ENCODE measurements at places on chromosomes 11 and 22.
A peak's percentile ranks its signal among the peaks of the same experiment; 100 is the strongest.

GRCh38 chr11:2298795-2299761 lies 2.6 kb downstream of the C11orf21 start:
- DNase-seq: no peak

- DNase-seq: no peak
These were observed 5.4 kb downstream of the PLXNB2 start for GRCh38 chr22:50302041-50302541.

DNA sequence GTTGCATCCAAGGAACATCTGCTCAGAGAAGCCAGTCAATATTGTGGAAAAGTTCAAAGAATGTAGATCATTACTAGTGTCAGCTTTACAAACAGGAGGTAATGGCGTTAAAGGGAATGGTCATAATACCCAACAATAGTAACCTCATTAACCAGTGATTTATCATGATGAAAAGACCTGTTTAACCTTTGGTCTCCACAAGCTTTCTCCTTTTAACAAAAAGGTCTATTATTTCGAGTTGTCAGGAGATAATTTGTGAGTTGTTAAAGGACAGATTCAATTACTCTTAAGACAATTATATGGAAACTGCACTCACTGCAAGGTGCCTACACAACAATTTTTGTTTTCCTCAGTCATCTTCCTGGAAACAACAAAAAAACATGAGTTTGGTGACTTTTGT lies 73.8 kb upstream of the HTATIP2 start:
- no peak for DNase-seq

DNA sequence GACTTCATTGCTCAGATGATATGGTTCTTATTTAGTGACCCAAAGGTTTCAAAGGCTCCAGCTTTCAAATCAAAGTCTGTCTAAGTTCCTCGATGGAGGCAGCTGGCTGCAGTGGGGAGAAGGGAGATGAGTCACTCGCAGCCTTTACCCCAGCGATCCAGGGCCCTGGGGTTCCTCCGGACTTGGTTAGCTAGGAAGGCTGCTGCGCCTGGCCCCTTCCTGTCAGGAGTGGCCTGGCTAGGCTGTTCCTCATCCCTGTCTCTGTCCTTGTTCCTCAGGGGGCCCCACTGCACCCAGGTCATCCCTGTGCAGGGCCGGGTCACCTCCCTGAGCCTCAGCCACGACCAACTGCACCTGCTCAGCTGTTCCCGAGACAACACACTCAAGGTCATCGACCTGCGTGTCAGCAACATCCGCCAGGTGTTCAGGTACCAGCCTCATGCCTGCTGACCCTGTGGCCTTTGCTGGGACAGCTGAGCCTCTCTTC lies 13.9 kb downstream of the ATG16L2 start:
- no peak for DNase-seq

DNA sequence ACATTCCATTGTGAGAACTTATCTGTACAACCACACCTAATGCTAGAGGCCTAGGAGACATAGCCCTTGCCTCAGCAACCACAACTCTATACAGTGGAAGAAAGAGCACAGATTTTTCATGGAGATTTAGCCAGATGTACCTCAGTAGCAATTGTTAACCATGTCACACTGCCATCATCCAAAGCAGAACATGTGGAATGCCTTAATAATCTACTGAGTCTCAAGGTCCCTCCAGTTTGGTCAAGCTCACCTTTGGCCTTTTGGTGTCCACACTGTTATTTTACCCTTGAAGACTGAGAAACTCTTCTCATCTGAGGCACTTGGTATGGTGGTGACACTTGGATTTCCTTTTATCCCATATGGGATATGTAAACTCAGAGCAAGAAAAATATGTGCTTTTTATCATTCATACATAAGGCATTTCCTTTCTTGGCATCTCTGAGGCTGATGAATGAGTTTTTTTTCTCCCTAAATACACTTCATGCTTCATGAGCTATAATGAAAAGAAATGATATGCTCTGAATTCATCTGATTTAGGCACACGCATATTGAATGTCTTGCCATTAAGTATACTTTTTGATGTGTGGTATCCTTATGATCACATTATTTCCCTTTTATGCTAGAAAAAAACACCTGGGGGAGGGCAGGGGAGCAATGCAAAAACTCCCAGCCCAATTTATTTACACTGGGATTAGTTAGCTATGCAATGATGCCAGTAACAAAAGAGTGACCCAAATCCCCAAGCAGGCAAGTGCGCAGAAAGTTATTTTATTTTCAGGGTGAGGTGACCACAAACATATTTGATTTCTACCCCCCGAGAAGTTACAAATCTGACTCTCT lies 63.3 kb upstream of the ME3 start:
- DNase-seq: no peak

DNA sequence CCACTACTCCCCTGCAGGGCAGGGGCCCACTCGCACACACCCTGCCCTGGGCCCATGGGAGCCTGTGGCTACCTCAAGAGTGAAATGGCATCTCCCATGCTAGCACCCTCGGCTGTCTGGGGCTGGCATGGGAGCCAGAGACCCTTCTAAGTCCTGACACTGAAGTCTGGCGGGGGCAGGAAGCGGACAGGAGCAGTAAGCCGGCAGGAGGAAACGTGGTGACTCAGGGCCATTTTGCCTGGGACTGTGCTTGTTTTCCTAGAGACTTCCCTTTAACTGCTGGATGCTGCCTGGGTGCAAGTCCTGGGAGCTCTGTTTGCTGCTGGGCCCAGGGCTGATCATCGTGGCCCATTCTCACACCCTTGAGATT lies 16.8 kb downstream of the RELT start:
- DNase-seq: no peak

DNA sequence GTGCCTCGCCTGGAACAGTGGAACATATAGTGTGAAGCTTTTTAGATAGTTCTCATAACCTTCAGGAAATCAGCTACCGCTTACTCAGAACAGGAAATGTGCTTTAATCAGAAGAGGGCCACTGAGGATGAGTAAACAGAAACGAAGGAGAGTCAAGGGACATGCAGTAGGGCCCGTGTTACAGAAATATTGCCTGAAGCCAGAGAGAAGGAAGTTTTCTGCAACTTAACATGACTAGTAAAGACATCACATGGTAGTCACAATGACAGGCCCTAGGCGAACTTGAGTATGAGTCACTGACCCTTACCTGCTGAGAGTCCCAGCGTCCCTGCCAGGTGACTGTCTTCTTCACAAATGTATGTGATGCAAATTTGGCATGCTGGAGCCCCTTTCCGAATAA lies 39.4 kb downstream of the CARD18 start:
- no peak for DNase-seq

GRCh38 chr11:66337103-66337899 lies 1.1 kb upstream of the RIN1 start:
- no peak for DNase-seq

- DNase-seq: no peak
These were observed 19.4 kb downstream of the GRAP2 start for GRCh38 chr22:39920134-39920743.

DNA sequence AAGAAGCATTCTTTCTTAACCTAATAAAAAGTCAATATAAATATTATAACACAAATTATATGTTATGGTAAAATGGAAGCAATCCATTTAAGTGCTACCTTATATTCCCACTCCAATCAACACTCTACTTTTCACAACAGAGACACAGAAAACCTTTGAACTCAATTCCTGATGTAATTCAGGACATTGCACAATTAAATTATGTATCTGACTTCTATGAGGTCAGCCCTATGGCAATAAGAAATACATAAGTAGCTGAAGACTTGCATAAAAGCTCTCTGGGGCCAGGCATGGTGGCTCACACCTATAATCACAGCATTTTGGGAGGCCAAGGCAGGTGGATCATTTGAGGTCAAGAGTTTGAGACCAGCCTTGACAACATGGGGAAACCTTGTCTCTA lies 6.8 kb downstream of the OR4D10 start:
- DNase-seq: no peak

DNA sequence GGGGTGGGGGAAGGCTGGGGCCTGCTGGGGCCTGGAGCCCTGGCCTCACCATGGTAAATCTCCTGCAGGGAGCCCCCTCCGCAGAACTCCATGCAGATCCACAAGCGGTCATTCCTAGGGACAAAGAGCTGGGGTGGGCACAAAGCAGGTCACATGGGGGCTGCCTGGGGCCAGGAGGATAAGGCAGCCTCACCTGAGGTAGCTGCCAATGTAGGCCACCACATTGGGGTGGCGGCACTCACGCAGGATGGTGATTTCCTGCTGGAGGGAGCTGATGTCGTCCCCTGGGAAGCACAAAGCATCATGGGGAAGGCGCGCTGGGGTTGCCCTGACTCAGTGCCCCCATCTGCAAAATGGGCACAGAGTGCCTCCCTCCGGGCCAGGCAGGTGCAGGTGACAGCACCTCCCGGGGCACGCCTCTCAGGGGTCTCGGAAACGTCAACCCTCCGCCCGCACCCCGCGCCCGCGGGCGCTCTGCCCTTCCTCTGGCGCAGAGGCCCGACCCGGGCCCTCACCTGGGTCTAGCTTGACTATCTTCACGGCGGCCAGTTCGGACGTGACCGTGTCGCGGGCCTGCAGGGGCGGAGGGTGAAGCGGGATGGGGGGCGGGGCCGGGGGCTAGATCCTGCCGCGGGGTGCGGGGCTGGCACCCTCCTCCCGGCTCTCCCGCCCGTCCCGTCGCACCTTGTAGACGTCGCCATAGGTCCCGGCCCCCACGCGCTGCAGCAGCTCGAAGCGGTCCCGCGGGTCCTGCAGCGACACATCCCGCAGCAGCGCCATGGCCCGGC lies 450 bp downstream of the MAP4K2 start:
- DNase-seq: no peak

DNA sequence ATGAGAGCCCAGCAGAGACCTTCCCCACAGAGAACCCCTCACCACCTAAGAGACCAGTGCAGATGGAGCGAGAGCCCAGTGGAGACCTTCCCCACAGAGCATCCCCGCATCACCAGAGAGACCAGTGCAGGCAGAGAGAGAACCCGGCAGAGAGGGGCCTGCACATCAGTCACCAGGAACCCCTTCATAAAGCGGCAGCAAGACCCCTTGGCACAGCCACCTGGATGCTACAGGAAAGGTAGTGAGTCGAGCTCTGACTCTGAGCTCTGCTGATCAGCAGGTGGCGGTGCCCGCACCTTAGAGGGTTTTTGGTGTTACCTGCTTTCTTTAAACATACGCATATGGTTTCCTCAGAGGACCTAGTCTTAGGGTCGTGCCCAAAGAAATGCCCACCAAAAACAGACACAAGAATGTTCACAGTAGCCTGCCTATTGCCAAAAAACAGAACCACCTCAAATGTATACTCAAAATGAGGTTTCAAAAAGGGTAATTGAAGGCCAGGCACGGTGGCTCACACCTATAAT lies 678.7 kb downstream of the BRD1 start:
- DNase-seq: no peak

GRCh38 chr22:38452373-38453065 lies 2.5 kb downstream of the KCNJ4 start:
- DNase-seq: peak; percentile 64

GRCh38 chr11:60326955-60327354 lies at the start of gene MS4A6E:
TSS of gene MS4A6E (plus strand) at chr11:60327255. CDS start at chr11:60334896, 7,641 bp downstream.
- DNase-seq: no peak

DNA sequence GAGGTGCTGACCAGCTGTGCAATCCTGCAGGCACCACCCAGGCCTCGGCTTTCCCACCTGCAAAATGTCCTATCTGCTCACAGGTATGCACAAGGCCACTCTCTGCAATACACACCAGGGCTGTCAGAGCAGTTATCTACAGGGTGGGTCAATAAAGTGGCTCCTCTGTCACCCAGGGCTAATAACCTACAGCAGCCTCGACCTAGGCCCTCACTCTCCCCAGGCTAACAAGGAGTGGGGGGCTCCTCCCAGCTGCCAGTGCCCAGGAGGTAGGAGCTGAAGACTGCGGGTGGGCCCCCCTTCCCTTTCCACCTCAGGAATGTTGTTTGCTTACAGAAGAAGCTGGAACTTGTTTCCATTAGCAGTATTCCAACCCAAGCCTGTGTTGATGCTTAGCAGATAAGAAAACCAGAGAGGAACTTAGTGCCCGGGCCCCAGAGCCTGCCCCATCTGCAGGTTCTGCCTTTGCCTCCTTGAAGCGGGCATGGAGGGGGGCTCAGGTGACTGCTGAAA lies 26.8 kb downstream of the MYH9 start:
- DNase-seq: no peak

GRCh38 chr22:44942979-44943700 lies 66.7 kb downstream of the PHF21B start:
- no peak for DNase-seq

DNA sequence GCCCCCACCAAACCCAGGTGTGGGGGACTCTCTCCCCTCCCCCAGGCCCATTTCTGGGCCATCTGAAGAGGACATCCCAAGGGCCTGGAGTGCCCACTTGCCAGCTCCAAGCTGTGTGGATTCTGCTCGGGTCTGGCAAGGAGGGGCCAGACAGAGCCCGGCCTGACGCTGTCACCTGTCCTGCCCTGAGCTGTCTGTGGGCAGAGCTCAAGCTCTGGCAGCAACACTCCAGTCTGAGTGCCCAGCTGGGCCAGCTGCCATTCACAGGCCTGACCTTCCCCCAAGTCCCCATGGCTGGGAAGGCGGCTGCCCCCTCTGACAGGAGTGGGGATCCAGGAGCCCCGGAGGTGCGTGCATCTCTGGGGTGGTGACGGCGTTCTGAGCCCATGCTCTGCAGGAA lies 6.2 kb upstream of the PIM3 start:
- no peak for DNase-seq

DNA sequence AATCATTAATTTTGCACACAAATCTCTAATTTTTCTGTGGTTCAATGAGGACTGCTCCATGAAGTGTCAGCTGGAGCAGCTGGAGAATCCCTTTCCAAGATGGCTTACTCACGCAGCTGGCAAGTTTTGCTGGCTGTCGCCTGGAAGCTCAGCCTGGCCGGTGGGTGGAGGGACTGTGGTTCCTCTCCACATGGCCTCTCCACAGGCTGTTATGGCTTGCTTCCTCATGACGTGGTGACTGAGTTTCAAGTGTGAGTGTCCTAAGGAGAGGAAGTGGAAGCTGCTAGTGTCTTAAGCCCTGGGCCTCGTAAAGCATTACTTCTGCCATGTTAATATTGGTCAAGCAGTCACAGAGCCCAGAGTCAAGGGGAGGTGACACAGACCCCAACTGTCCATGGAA lies 14.0 kb upstream of the NRIP3 start:
- no peak for DNase-seq

GRCh38 chr22:28574159-28574788 lies 105.4 kb downstream of the TTC28 start:
- DNase-seq: no peak

- DNase-seq: peak; percentile 22
These were observed 78.7 kb downstream of the PHF21B start for GRCh38 chr22:44931077-44931540.

DNA sequence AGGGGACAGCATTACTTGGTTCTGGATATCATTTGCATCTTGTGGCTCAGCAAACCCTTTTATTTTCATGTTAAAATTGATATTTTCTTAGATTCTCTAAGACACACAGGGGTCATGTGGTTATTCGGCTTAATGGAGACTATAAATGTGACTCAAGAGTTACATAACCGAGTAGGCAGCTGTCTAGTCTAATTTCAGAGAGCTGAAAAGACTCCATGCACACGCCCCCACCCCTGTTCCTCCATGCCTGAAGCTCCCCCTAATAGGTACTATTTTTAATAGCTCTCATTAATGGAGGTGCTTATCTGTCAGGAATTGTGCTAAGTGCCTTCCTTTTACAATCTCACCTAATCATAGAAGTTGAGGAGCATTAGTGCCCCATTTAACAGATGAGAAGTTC lies 189.2 kb upstream of the ARHGAP20 start:
- DNase-seq: peak; percentile 69
